ENCODE measurements at places on chromosomes 13 and 19.

- no peak for DNase-seq
Measured at GRCh38 chr19:8115805-8116396, 33.5 kb downstream of the FBN3 start.

DNA sequence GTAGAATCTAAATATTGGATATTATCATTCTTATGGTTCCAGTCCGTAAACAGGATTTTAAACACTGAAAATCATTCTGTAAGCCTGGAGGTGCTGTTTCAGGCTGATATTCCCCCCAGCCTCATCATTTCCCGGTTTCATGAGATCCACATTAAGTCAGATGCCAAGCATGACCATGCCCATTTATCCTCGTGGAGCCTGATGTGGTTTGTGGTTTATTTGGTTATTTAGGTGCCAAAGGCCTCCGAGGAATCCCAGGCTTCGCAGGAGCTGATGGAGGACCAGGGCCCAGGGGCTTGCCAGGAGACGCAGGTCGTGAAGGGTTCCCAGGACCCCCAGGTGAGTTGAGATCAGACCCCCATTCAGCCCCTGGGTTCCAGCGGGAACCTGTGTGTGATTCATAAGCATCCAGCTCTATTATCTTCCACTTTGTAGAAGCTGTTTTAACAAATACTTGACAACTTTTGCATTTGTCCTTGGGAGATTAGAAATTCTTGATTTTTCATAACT is 92.5 kb downstream of the RAB20 start:
- no peak for DNase-seq

GRCh38 chr13:46172531-46172991 is 9.4 kb downstream of the LCP1 start:
- DNase-seq = peak; percentile 48

GRCh38 chr19:3821857-3822364 is 35.7 kb upstream of the MATK start:
- DNase-seq = peak; percentile 92

GRCh38 chr13:20567881-20568528 is 1.0 kb downstream of the IFT88 start:
- no peak for DNase-seq

DNA sequence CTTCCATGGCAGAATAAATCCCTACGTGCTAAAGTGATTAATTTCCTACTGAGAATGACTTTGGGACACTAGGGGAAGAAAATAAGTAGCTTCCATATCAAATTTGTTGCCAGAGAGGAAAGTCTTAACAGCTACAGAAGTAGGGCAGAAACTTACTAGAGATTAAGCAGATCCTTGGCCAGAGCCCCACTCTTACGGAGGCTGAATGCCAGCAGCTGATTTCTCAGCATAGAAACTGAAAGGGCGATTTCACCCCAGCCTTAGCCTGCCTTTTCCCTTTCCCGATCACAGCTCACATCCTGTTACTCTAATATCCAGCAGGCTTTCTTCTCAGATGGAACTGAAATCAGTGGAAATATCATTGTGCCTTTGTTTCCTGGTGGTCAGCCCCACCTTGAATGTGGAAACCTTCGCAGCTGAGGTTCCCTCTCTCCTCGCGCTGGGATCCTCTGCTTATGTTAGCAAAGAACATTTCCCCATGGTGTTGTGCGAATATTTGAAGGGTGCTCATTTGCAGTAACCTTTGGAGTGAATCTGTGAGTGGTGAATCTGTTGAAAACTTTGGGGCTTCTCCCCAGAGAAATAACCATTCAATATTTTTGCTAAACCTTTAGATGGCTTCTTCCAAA is 8.4 kb downstream of the FAM124A start:
- no peak for DNase-seq

DNA sequence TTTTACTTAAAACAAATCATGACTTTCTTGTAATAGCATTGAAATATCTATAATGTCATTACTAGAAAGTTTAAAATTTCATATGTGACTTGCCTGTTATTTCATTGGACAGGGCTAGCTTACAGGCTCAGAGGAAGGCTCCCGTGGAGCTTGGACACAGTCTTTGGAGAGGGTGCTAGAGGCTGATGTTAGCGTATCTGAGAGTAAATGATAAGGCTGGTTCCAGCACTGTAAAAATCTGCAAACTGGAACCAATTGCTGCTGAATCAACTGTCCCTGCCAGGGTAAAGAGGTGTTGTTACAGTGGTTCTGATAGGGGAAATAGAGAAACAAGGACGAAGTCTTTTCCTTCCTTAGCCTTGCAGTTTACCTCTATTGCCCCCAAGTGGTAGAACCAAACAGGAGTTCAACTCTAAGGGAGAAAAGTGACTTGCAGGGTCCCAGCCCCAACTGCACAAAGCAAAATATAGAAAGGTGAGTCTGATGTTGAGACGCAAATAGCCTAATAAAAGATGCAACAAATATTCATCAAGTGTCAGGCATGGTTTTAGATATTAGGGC is 901.7 kb downstream of the DIAPH3 start:
- DNase-seq = no peak

DNA sequence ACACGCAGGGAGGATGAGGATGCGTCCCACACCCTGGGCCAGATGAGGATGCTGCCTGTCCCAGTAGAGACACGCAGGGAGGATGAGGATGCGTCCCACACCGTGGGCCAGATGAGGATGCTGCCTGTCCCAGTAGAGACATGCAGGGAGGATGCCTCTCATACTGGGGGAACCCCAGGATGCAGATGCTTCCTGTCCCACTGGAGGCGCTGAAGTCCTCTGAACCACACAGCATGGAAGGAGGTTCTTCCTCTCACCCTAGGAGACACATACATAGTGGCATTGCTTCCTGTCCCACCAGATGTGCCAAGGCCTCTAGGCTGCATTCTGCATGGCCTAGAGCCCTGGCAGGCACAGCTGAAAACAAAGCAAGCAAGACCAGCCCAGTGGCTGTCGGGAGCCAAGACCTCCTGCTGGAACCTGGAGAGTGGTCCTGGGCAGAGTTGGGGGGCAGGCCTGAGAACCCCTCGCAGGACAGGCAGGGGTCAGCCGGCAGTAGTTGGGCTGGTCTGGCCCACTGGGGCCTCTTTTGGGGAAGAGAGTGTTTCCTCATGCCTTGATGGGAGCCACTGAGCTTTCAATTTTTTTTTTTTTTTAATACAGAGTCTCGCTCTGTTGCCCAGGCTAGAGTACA is 4.3 kb downstream of the HPN start:
- DNase-seq = peak; percentile 33

Measured in activated naive CD4-positive, alpha-beta T cell treated with Interleukin-2 at 50 U/mL for 16 hours (primary cell).